T-helper 2 cell (primary cell): ENCODE measurements at places on chromosomes 16 and 17.

GRCh38 chr17:10681866-10682446, 15.4 kb downstream of the SCO1 start:
- no peak for DNase-seq

GRCh38 chr16:8623634-8624033, 2.1 kb downstream of the METTL22 start:
- DNase-seq: no peak

DNA sequence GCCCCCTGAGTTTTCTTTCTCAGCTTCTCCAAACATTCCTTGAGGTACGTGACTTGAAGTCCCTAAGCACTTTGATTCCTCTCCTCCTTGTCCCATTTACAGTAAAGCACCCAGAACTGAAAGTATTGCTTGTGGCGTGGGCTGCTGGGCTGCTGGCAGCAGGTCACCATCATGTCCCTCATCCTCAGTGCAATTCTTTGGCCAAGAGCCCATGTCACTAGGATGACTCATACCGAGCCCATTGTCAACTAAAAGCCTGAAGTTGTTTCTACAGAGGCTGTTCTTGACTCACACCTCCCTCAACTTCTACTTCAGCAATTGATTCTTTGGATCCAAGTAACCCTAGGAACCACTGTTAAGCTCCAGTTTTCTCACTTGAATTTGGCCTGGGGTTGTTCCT, 54.3 kb downstream of the KPNA2 start:
- no peak for DNase-seq

DNA sequence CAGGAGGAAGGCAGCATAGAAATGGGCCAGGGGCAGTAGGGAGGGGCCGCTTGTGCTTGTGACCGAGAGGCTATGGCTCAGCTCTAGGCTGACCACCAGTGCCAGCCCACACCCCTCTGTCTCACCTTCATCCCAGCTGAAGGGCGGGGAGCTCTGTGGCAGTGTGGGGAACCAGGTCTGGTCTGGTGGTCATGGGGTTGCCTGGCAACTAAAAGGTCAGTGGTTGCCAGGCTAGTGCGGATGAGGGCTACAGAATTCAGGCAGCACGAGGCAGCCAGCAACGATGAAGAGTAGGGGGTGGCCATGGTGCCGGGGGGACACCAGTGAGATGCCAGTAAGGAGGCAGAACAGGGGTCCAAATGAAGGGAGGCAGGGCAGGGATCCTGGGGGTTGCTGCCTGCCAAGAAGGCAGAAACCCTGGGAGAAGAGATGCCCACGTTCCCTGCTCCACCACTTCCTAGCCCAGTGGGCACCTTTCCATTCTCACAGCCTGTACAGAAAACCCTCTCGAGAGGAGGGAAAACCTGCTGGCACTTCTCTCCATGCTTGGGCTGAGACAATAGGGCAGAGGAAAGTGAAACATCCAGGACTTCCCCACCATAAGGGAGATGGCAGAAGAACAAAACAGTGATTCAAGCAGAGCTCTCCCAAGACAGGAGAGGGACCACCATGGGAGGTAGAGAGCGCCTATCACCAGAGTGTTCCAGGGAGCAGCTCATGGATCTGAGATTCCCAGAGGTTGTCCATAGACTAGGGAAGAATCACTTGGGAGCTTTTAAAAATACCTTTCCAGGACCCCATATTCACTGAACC, 39.7 kb downstream of the SRCIN1 start:
- no peak for DNase-seq

- no peak for DNase-seq
Observed at GRCh38 chr16:31074814-31075183, 577 bp downstream of the ZNF646 start.

GRCh38 chr17:15883617-15884111, 61.3 kb upstream of the ADORA2B start:
- DNase-seq: no peak

DNA sequence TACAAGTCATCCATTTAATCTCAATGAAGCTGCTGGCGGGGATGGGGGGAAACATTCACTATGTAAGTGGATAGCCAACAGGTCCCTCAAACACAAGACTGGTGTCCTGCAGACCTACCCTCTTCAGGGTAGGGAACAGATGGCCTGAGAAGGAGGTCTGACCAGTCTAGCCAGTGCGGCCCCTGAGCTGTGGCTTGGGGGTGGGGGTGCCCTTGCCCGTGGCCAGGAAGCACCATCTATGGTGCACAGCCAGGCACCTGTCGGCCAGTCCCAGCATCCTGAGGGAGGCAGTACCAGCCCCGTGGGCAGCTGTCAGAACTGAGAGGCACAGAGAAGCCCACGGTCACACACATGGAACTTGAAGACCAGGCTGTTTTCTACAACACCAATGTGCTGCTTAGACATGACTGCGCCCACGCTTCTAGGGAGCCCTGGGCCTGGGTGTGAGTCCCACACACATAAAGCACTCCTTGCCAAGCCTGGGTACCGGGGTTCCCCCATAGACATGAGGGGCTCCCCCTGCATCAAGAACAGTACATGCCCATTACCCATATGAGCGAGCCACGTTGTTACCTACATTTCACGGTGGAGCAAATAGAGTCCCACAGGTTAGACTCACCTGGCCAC, 40.9 kb downstream of the RMI2 start:
- DNase-seq: no peak

GRCh38 chr16:84379008-84379708, 10.8 kb downstream of the ATP2C2 start:
- no peak for DNase-seq
